Stimulated activated CD8-positive, alpha-beta memory T cell treated with anti-CD3 and anti-CD28 coated beads, Interleukin-15, amount 100 ng/mL, for 4 hours (primary cell): ENCODE measurements at places on chromosomes 13 and 19.

DNA sequence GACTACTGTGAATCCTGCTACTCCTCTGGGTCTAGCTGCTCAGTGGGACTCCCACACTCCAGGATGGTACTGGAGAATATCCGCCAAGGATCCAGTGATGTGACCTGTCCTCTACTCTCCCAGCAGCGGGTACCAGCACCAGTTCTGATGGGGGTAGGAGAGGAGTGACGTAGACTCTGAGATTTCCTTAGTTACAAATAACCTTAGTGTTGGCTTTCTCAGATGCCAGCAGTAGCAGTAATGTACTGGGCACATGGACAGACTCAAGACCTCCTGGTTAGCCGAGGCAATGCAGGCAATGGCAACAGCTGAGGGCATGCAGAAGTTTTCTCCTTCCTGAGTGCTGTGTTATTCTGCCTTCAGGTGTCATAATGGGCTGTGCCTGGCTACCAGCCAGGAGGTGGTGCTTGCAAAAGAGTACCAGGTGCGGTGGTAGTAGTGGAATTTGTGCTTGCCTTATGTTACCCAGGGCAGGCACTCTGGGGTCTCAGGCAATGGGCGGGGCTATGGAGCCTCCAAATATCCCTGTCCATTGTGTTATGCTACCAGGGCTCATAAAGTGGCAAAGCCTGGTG, 105.3 kb upstream of the KLF5 start:
- no peak for DNase-seq

DNA sequence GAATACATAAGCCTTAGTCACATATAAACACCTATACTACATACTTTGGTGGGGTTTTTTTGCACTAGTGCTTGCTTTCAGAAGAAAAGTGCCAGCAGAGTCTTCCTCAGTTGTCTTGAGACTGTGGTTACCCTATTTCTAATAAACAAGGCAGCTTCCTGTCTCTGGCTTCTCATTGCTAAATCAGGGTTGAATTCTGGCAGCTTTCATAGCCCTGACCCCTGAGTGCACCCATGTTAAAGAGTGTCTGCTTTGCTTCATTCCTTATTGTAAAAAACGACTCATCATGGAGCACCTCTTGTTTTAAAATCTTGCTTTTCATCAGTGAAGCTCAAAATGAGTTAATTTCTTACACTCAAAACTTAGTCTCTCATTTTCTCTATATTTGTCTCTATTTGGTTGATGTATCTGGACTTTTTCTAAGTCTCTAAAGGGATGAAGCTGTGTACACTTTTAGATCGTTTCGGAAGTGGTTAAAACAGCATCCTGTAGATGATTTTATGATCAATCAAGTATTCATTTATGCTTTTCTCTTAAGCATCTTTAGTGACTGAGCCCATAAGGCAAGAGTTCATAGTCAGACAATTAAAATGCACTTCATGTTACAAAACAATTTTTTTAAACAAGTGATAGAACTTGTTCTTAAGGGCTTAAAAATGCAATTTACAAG, 72.1 kb downstream of the KLF12 start:
- DNase-seq, result no peak

GRCh38 chr13:28002886-28003698, 14.6 kb upstream of the URAD start:
- DNase-seq, result no peak

GRCh38 chr19:33730858-33731607, 65.6 kb upstream of the KCTD15 start:
- DNase-seq, result no peak

- no peak for DNase-seq
Measured at GRCh38 chr13:34030782-34031181, 212.8 kb downstream of the RFC3 start.

DNA sequence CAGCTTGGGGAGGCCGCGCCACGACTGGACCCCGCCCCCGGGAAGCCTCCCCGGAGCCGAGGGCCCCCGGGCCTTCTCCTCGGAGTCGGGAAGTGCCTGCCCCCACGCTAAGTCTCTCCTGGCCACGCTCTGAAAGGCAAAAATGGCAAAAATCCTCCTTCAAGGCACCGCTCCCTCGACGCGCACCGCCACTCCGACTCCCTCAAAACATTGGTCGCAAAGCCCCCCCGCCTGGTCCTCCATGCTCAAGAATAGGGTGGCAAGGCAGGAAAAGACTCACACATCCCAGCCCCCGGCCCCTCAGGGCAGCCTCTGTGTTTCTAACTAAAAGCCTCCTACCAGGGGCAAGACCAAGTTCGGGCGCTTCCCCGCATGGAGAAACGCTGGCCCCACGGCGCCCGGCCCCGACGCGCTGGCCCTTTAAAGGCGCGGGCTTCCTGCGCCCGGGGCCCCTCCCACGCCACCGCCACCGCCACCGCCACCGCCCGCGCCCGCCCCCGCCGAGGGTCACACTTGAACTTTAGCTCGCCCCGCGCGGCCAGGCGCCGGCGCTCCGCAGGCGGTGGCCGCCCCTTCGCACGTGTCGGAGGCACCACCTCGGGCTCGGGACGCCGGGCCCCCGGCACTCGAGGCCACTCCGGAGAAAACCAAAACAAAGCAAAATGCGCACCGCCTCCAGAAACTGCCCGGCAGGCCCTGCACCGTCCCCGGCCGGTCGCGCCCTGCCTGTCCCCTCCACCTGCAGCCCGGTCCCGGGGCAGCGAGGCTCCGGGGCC, 1.9 kb downstream of the FOXO1 start:
- peak; percentile 49 for DNase-seq

GRCh38 chr13:85666356-85666755, 132.9 kb downstream of the SLITRK6 start:
- DNase-seq, result no peak
